ENCODE measurements at places on chromosomes 3 and 15. TPM values are rescaled to one million over a fixed set of nuclear protein-coding genes. Genes with fewer than 3 reads are reported as not detected.

- DNase-seq, result peak; percentile 53
Observed at GRCh38 chr15:56821721-56822425, 88.6 kb upstream of the ZNF280D start.

DNA sequence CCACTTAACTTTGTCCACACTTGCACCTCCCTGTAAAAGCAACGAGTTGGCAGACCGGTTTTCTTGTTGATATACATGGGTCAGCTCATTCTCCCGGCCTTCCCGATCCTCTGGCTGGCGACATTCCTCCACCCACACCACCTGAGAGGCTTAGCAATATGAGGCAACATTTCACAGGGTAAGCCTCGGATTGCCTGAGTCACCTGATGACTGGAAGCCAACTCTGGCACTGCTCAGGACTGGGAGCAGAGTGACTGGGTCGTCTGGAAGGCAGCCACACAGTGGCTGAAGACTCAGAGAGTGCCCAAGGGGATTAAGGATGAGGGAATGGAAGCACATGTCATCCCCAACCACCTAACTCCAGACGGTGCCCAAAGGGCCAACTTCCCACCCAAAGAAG is 9.8 kb downstream of the HOMER2 start:
- peak; percentile 7 for DNase-seq

Gene HDAC11
- total RNA-seq, result 1.7 TPM

DNA sequence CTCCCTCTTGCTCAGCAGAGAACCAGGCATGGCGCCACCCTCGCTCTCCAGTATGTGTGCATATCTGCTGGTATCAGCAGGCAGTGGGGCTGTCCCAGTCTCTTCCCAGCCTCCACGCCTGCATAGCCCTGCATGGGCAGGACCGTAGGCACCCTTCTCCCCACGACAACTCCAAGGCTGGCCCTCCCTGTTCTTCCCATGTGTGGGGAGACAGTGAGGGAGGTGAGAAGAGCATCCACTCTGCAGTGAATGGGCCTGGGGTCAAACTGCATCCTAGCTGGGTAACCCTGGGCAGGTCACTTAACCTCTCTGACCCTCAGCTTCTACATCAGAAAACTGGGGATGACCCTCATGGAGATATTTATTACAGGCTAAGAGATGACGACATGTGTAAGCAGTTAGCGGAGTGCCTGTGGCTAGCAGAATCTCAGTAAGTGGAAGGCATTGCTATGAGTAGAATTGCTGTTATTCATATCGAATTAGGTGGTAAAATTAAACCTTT is 13.3 kb upstream of the SSUH2 start:
- no peak for DNase-seq

Gene ASB14
- total RNA-seq, result not detected

DNA sequence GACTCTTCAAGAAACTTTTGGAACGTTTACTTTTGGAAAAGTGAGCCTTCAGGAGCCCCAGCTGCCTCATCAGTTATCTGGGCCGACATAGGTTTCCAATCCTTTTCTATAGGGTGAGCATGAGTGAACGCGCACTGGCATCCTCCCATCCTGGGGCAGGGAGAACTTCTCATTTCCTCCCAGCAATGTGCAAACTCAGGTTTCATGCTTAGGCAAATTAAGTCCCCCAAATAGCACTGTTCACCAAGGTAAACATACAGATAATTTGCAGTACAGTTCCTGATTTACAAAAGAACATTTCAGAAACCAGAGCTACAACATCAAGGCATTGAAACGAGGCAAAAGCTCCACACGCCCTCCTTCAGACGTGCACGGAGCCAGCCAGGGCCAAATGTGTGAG is 333.5 kb upstream of the NR2E3 start:
- DNase-seq, result no peak

Gene SPATA12
- 0.12 TPM for total RNA-seq

DNA sequence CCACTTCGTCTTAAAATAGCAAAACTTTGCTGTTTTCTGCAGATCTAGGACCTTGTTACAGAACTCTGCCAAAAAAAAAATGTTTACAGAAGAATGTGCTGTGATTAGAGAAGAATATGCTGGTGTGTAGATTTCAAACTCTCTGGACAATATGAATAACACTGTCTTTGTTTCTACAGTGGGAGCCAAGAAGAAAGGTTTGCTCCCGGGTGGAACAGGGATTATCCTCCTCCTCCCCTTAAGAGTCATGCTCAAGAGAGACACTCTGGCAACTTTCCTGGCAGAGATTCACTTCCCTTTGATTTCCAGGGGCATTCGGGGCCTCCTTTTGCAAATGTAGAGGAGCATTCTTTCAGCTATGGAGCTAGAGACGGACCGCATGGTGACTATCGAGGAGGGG is 27.3 kb downstream of the RBM6 start:
- no peak for DNase-seq

Gene CAMP
- not detected for total RNA-seq

DNA sequence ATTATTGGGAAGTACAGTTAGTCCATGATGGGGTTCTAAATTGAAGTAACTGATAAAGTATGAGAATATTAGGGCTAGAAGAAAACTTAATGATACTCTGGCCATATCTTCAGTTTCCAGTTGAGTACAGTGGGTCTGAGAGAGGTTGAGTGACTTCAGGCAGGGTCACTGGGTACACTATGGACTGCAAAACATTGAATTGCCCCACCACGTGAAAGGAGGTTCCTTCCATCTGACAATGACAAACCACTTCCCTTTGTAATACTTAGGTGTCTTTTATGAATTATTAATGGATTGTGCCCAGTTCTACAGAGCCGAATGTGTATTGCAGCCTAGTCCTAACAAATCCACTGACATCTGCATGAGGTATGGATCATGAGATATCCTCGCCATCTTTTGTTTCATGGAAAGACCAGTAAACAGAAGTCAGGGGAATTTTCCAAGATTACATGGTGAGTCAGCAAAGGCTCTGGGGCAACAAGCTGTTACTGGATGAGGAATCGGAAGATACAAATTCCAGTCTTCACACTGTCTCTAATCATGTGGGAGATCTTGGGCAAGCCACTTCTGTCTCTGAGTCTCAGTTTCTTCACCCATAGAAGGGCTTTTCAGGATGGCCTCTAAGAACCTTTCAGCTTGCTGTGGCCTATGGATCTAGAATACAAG is 66.5 kb upstream of the BCL6 start:
- DNase-seq, result no peak

GRCh38 chr15:97174886-97175540 is 785.5 kb upstream of the ARRDC4 start:
- DNase-seq, result no peak

DNA sequence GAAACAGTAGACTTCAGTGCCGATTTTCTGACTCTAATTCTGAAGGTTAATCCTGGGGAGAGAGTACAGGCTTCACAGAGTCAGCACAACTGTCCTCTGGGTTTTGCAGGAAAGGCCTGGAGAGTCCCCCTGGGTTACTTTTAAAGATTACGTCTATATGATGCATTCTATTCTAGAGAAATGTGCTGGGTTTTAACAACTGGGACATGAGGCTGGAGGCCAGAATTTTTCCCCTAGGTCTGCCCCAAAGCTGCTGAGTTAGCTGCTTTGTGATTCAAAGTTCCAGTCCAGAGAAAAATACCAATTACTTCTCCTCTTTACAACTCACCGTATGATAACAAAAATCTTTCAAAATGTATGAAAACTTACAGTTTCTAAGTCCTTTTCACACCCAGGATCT is 240.7 kb upstream of the TPRG1 start:
- no peak for DNase-seq

Gene COL6A5
- total RNA-seq, result not detected

Gene CNTN3
- total RNA-seq, result 0.84 TPM

DNA sequence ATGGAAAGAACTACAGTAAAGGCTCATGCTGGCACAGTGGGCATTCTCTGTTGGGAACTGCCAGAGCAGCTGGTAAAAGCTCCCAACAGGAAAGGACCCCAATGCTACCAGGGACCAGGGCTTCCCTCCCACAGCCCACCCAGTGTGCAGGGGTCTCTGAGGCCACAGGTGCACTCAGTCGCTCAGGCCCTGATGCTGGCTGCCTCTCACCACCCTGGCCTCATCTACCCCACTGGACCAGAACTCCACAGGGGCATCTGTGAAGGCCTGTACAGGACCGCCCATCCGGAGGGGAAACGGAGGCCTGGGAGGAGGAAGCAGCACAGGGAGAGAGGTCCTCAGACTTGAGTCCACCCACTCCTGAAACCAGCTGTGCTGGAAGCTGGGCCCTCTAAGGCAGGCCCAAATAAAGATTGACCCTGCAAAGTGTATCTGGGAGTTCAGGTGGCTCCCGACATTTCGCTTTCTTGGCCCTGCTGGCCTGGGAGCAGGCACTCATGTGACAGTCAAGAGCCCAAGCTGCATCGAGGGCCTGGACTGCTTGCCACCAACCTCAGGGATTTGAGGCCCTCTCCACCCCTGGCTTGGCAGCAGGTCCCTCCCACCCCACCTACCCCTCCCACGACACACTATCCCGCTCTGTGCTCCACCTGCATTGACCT is 12.7 kb downstream of the KLF15 start:
- no peak for DNase-seq

- DNase-seq, result no peak
Observed at GRCh38 chr15:91456251-91456718, 356.2 kb downstream of the SV2B start.

Gene RASGRP1
- total RNA-seq, result 0.27 TPM

GRCh38 chr3:35088943-35089342 is 550.4 kb upstream of the ARPP21 start:
- no peak for DNase-seq

Gene FILIP1L
- 0.05 TPM for total RNA-seq

Gene CCR9
- total RNA-seq, result not detected

DNA sequence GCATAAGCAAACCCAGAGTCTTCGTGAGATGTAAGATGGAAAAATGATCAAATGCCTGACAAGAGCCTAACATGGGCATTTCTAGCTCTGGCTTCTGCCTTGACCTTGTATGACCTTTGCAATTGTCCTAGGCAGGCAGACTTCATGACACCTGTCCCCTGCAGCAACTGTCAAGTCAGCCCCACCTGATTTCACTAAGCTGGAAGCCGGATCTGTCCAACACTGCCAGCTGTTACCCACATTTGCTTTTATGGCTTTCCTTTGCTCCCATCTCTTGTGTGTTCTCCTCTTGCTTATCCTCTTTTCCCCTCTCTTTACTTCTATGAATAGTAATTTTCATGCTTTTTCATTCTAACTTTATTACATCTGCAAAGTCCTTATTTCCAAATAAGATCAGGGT is 48.5 kb upstream of the TNIK start:
- no peak for DNase-seq

GRCh38 chr3:153066983-153067382 is 95.0 kb upstream of the RAP2B start:
- no peak for DNase-seq

GRCh38 chr3:168322941-168323340 is 227.2 kb upstream of the GOLIM4 start:
- DNase-seq, result no peak

Gene TRAIP
- total RNA-seq, result 5.3 TPM

Gene GREM1
- not detected for total RNA-seq

Gene CFAP100
- total RNA-seq, result not detected

GRCh38 chr3:149815321-149815720 is 2.3 kb downstream of the RNF13 start:
- DNase-seq, result no peak

- no peak for DNase-seq
Observed at GRCh38 chr15:36389107-36389506, 190.3 kb upstream of the CDIN1 start.

Gene CILP
- total RNA-seq, result not detected
